Activated CD8-positive, alpha-beta memory T cell treated with anti-CD3 and anti-CD28 coated beads for 1 hour (primary cell): ENCODE measurements at places on chromosomes 1 and 21.
A peak's percentile ranks its signal among the peaks of the same experiment; 100 is the strongest.

- no peak for DNase-seq
Observed at GRCh38 chr1:61091455-61091854, 9.1 kb downstream of the NFIA start.

DNA sequence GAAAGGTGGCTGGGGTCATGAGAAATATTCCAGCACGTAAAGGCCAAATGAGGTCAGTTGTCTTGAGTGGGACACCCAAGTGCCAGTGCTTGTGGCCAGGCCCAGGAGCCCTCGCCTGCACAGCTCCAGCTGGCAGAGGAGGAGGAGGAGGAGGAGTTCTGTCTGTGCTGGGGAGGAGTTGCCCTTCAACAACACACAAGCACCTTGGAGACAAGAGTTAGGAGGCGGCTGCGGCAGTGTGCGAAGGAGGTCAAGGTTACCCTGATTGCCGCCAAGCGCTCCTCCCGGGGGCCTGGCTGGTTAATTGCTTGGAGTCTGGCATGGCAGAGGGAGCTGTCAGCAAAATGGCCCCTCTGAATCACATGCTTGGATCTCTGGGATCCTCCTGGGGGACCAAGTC is 45.1 kb downstream of the GRIK3 start:
- DNase-seq: no peak

DNA sequence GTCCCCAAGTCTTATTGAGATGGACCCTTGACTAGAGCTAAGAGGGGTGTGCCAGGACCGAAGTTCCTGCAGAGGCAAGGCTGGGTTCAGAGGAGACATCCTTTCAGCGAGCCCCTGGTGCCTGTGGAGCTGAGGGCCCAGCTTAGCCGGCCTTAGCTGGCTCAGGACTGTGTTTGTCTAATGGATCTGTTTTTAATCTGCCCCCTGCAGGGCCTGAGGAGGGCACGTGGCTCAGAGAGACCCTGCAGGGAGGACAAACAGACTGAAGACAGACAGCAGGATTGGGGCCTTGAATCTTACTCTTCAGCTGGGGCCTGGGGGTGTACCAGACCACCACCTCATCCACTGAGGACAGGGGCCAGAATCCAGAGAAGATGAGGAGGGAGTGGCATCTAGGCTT is 1.6 kb downstream of the CRABP2 start:
- DNase-seq: no peak

DNA sequence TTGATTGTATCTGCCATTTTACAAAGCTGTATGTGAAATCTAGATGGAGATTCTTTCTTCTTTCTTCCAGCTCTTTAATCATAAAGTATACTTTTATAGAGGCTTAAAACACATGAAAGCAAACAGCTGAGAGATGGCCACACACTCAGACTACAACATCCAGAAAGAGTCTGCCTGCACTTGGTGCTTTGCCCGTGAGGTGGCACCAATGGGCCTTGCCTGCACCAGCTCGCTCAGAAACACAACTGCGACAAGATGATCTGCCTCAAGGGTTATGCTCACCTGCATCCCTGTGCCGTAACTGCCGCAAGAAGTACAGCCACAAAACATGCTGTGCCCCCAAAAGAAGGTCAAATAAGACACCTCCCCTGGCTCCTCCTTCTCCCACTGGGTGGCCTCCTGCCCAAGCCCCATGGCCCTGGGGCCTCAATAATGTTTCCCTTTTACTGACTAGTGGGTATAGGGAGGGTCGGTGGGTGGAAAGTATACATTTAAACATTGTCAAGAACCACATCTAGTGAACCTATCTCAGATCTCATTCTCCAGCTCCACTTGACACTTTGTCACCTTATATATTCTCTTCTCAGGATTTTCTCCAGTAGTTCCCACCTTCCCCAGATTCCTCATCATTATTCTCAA is 66.7 kb upstream of the ANGPTL3 start:
- no peak for DNase-seq

- no peak for DNase-seq
Observed at GRCh38 chr1:168673974-168674683, 54.9 kb downstream of the DPT start.

GRCh38 chr21:29827236-29827635 is 112.6 kb downstream of the GRIK1 start:
- DNase-seq: no peak

- DNase-seq: no peak
Observed at GRCh38 chr1:46768445-46768844, 30.4 kb upstream of the CYP4B1 start.

DNA sequence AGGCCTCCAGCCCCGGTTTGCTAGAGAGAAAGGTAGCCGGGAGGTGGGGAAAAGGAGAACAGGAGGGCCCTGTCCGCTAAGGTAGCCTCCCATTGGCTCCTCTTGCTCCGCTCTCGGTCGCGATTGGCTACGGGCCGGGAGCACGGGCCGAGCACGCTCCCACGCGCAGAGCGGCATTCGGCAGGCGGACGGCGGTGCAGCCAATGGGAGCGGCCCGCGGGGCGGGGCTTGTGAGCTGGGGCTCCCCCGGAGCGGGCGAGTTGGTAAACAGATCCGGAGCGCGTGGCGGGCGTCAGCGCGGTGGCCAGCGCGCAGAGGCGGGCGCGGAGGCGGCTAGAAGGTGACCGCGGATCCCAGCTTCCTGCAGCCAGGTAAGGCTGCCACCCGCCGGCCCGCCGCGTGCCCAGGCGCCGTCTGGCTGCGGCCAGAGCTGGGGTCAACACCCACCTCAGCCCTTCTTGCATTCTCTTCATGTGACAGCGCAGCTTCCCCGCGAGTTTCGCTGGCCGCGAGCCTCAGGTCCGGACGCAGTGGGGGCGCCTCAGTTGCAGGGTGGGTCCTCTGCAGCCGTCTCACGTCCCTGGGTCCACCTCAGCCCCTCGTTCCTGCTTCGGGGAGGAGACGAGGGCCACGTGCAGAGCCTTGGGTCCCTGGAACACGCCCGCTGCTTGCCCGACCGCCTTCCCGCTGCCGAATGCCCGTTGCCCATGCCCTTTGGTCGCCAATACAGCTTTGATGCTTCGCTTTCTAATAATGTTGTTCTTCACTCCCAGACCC is at the start of gene COQ8A:
Gene COQ8A, plus strand, starts transcription at position 266 of the 777 bp plus-strand sequence. CDS start 21,092 bp downstream, outside the sequence.
- peak; percentile 94 for DNase-seq

DNA sequence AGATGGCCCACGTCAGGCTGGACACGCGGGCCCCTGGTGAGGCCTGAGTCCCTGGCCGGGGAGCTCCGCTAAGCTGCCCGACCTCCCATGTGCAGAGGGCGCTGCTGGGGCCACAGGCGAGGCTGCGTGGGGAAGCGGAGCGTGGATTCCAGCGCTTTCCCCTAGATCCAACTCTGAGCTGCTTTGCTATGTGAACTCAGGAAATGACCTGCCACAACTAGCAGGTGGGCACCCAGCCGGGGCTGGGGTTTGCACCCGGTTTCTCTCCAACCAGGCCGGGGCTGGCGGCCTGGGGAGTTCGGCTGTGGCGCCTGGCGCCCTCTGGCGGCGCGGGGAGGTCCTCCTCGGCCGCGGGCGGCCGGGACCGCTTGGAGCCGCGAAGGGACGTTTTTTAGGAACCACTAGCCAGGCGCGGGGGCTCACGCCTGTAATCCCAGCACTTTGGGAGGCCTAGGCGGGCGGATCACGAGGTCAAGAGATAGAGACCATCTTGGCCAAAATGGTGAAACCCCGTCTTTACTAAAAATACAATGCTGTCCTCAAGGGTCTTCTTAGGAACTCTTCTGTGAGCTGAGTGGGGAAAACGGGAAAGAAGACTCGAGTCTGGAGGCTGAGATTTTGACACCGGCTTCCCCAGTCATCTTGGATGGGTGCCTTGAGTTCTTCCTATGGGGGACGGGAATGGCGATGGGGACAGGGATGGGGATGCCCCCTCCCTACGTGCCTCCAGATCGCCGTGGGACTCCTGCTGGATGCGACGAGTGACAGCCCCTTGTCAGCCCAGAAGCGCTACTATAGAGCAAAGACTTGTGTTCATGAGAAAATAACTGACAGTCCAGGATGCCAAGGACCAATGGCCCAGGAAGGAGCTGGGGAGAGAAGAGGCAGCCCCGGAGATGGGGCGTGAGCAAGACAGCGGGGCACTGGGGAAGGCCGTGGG is 12.6 kb downstream of the PYCR2 start:
- peak; percentile 65 for DNase-seq

DNA sequence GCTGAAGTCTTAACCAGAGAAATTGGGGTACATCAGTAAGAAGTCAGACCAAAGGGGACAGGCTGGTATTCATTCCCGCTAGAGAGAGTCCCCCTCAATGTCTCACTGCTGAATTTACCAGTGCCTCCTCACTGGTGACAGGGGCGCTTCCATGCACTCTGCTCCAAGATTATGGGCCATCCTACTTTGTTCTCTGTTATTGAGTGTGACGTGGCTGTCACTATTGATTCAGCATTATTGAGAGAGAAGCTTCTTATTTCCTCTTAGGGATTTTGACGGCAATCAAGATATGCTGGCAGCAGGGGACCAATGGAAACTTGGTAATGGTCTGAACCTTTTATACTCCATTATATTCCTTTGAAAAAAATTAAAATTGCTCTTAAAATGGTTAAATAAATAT is 118.6 kb downstream of the SYF2 start:
- no peak for DNase-seq

- no peak for DNase-seq
Observed at GRCh38 chr1:20090119-20090518, 20.1 kb downstream of the PLA2G5 start.

- DNase-seq: no peak
Observed at GRCh38 chr1:166671627-166672026, 167.6 kb upstream of the POGK start.

DNA sequence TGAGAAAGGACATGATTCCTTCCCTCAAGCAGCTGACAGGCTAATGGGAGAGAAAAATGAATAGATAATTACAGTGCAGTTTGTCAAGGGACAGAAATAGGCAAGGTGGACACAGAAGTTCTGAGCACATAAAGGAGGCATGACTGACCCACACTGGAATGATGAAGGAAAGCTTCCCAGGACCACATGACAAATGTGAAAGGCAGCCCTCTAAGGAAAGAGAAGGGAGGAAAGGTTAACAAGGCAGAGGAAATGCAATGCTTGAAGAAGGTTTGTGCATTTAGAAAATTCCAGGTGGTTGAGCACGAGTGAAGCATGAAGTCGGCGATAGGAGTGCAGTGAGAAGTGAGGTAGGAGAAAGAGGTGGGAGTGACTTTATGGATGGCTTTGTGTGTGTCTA is 37.4 kb downstream of the LAMC2 start:
- DNase-seq: no peak

- DNase-seq: no peak
Observed at GRCh38 chr1:39761016-39761415, 10.1 kb downstream of the OXCT2 start.

- no peak for DNase-seq
Observed at GRCh38 chr1:17605582-17606344, 66.3 kb downstream of the ARHGEF10L start.

GRCh38 chr21:23401278-23401677 is 2206.0 kb downstream of the MRPL39 start:
- no peak for DNase-seq

DNA sequence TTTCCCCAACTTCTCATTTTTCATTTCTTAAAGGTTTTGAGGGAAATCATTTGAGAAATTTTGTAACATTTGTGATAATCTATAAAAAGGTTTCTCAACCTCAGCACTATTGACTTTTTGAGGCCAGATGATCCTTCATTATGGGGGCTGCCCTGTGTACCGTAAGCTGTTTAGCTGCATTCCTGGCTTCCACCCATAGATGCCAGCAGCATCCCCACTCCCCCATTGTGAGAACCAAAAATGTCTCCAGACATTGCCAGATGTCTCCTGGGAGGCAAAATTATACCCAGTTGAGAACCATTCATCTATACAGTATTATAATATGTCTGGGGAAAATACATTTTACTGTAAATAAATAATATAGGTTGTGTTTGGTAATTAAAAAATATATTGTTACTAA is 146.0 kb downstream of the PBX1 start:
- DNase-seq: no peak

DNA sequence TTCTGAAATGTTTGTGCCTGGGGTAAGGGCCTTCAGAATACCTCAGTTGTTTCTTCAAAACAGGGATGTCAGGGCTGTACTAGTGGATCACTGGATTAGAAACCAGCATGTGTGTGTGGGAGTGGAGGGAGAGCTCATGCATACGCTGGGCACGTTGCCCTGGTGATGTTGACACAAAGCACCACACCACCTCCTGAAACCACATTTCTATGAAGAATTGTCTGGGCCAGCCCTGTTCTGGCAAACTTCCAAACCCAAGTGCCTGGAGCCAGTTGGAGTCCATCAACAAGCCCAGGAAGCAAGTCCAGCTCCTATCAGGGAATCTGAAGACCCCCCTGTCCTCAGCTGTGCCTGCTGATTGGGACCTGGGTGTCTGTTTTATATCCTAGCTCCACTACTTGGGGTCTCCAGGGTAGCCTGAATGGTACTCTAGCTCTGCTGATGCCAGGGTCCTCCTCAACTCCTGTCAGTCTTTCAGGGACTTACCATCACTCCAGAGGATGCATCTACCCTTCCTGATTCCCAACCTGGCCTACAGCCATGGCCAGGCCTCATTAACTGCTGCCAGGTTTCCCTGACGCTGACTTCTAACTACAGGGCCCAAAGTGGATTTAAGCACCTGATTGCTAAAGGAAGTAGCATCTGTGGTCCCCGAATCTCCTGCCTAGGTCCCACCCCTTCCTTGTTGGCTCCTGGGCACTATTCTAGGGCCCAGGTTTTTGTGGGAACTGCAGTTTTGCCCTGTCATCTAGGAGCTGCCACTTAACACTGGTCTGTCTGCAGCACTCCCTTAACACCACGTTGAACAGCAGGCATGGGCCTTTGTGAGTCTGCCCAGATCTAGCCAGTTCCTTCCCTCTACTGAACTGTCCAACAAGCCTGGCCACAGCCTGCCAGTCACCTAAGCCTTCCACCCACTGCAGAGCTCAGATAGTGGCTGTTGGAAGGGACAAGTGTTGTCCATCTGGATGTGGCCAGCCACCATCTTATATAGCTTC is 45.5 kb downstream of the LPAR3 start:
- DNase-seq: no peak

GRCh38 chr1:234893359-234893724 is 235.3 kb downstream of the TOMM20 start:
- no peak for DNase-seq

- no peak for DNase-seq
Observed at GRCh38 chr1:69123486-69123885, 444.2 kb upstream of the LRRC7 start.
